ENCODE measurements at places on chromosomes 5 and 9. TPM values are rescaled to one million over a fixed set of nuclear protein-coding genes. Genes with fewer than 3 reads are reported as not detected.

The SPOUT1 gene
- 19.5 TPM for total RNA-seq

The PJA2 gene
- 153 TPM for total RNA-seq

The GALNT12 gene
- 10.3 TPM for total RNA-seq

The NHP2 gene
- 55.8 TPM for total RNA-seq

The C5 gene
- total RNA-seq, result 10.9 TPM

The ZFAND5 gene
- 205 TPM for total RNA-seq

The PCDHB16 gene
- 8.2 TPM for total RNA-seq

The GHR gene
- total RNA-seq, result 7.3 TPM

The PCDHA5 gene
- 10.7 TPM for total RNA-seq

The DMRT2 gene
- 0.45 TPM for total RNA-seq

The SPATA9 gene
- total RNA-seq, result 0.82 TPM

The SLC34A1 gene
- not detected for total RNA-seq

The BBLN gene
- 24.9 TPM for total RNA-seq

The RGS7BP gene
- 16.2 TPM for total RNA-seq

The PCDHB9 gene
- 8.0 TPM for total RNA-seq

The PTGES gene
- total RNA-seq, result 1.5 TPM

The F2RL1 gene
- total RNA-seq, result 1.2 TPM

The SLC34A3 gene
- total RNA-seq, result not detected

The MUSK gene
- total RNA-seq, result 0.27 TPM

The NEURL1B gene
- total RNA-seq, result 13.2 TPM

The STKLD1 gene
- total RNA-seq, result 2.0 TPM

The ANKRD31 gene
- 0.82 TPM for total RNA-seq

The AGXT2 gene
- not detected for total RNA-seq

The EQTN gene
- 0.73 TPM for total RNA-seq
